ENCODE measurements at places on chromosomes 1 and 21.

- DNase-seq: no peak
Measured at GRCh38 chr1:164380893-164381292, 178.1 kb upstream of the PBX1 start.

- DNase-seq: no peak
Measured at GRCh38 chr1:223811634-223812101, 34.1 kb downstream of the TP53BP2 start.

- no peak for DNase-seq
Measured at GRCh38 chr1:221801251-221801661, 59.4 kb upstream of the DUSP10 start.

- peak; percentile 67 for DNase-seq
Measured at GRCh38 chr1:53145942-53146708, 3.7 kb upstream of the SLC1A7 start.

DNA sequence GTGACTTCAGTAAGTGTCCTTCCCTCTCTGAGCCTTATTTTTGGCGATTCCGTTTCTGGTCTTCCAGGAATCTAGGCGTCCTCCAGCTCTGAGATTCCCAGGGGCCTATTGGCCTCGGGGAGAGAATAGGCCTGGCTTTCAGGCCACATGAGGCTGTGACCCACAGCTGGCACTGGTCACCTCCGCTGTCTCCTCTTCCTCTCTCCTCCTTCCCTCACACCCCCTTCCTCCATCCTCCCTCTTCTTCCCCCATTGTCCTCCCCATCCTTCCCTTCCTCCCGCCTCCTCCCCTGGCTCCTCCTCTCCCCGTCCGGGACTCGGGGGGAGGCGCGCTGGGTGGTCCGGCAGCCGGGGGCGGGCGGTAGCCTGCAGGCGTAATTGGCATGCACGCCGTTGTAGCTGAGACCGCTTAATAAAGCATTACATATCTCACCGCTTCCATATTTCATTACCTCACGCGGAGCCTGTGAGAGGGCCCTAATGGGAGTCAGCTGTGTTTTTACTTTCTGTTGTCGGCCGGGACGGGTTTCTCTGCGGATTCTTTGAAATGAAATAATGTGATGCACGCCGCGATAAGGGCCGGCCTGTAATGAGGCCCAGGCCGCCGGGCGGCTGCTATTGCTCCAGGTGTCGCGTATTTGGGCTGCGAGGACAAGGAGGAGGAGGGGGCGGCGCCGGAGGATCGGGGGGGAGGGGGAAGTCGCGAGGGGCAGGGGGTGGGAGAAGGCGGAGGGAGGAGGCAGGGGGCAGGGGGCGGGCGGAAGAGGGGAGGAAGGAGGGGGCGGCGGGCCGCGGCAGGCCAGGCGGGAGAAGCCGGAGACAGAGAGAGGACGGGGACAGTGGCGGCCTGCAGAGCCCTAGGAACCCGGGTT is 95.3 kb downstream of the FOXD2 start:
- no peak for DNase-seq
